ENCODE measurements at places on chromosomes 4 and X. TPM values are rescaled to one million over a fixed set of nuclear protein-coding genes. Genes with fewer than 3 reads are reported as not detected.

DNA sequence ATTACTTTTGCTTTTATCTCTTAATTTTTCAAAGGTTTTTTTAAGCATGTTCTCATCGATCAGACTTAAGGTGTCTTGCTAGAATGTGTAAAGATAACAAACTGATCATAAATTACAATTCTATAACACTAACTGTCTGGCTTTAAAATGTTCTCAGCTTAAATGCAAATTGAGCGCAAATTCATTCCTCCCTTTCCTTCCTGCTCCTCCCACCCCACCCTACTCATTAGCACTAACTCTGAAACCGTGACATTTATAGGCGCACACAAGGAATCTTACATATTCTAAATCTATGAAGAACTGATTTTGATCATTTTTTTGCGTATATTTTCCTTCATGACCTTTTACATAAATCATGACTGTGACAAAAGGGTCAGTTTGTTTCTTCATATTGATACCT is 590.0 kb upstream of the DIAPH2 start:
- no peak for DNase-seq

DNA sequence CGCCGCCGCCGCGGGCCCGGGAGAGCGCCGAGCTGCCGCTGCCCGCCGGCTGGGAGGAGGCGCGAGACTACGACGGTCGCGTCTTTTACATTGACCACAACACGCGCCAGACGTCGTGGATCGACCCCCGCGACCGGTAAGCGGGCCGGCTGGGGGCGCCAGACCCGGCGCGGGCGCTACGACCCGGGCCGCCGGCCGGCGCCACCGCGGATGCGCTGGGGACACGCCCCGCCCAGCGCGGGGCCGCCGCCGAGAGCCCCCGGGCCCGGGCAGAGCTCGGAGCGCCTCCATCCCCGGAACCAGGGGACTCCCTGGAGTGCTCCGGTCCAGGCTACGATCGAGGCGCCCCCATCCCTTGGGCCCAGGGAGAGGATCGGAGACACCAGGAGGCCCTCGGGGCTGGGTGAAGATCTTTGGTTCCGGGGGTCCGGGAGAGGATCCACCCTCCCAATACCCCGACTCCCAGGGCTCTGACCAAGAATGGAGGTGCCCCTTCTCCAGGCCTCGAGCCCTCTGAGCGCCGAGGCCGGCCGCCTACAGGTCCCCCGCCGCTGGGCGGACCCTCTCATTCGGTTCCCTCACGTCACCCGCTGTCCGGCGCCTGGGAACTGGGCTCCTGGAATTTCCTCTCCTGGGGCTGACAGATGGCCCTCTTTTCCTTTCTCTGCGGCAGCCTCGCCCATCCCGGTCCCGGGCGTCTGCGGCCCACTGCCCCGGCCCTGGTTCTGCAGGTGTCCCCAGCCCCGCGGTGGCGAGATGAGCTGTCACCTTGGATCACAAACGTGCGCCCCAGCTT is 48.8 kb downstream of the CLDN34 start:
- peak; percentile 63 for DNase-seq

DNA sequence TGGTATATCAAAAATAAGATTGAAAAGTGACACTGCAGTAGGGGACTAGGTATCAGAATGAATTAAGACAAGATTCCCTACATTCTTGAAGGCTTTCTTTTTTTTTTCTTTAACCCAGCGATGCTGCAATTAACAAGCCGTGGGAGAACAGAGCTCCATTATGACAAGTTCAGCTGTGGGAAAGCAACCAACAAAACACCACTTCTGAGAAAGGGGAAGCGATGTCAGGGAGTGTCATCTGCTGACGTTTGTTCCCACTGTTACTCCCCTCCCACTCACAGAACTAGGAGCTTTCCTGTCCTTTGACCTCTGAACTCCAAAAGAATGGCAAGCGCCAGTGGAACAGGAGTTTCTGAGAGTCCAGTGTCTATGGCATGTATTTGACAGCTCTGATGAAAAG is 90.2 kb upstream of the SLITRK2 start:
- DNase-seq: no peak

DNA sequence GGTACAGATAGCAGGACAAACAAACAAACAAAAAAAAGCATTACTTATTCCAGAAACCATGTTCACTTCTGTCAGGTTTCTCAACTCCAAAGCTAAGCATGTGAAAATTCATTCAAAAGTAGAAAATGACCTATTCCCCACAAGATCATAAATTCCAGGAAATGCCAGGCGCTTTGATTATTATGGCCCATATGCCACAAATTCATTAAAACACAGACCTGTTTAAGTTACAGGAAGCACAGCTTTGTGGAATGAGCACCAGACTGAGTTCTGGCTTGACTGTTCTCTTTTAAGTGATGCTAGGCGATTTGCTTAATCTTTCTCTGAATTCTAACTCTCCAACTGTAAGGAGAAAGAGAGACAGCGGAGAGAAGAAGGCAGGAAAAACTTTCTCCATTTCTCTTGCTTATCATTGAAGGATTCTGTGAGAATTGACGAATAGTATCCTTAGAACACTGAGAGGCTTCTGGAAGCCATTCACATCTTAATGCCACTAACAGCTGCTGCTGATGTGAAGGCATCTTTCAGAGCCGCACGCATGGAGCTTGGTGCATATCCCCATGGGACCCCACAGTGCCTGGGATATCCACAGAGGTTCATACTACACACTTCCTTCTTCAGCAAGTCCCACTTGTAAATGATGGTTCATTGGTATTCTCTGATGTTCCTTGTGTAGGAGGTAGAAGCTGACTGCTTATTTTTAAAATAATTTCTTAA is 138.0 kb downstream of the ZNF674 start:
- DNase-seq: peak; percentile 25

- peak; percentile 38 for DNase-seq
Measured at GRCh38 chr4:151215295-151215694, 61.7 kb upstream of the PRSS48 start.

Gene TNIP3
- total RNA-seq: 0.22 TPM
